Thoracic aorta (tissue), 2 donors: ENCODE measurements at places on chromosomes 1 and 21. TPM values are rescaled to one million over a fixed set of nuclear protein-coding genes. Genes with fewer than 3 reads are reported as not detected.

Gene OR2T33
- not detected for total RNA-seq

GRCh38 chr1:154943649-154944400, 7.3 kb upstream of the PMVK start:
- no peak for DNase-seq

DNA sequence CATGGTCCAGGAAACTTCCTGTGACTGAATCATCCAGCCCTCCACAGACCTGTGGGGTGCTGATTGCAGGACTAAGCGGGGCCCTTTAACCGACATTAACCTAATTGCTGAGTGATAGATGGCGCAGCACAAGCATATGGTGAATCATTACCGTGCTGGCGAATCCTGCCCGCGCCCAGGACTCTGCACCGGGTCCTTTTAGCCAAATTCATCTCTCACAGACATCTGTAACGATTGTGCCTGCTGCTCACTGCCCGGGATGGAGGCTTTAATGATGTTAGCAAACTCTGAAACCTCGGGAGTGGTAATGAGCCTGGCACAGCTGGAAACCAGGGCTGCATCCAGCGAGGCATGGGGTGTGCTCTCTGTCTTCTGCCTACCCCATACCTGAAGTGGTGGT, 147.3 kb upstream of the CD34 start:
- no peak for DNase-seq

DNA sequence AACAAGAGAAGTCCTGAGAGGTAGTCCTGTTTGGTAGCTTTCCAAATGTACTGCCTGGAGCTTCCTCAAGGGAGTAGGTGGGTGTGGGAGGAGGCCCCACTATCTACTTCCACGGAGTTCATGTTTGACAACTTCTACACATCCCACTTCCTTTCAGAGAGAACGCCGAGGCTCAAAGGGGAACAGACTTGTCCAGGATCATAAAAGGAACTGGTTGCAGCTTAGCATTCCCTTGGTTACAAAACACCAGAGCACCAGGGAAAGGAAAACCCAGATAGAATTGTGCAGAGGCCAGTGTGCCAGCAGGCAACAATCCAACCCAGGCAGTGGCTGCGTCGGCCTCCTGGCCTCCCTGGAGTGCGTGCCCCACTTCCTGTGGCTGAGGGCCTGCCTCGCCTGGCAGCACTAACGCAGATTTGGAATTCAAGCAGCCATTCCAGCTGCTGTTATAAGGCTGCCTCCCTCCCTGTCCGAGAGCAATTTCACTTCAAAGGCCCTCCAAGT, 4.2 kb upstream of the RAP1GAP start:
- DNase-seq, result no peak

DNA sequence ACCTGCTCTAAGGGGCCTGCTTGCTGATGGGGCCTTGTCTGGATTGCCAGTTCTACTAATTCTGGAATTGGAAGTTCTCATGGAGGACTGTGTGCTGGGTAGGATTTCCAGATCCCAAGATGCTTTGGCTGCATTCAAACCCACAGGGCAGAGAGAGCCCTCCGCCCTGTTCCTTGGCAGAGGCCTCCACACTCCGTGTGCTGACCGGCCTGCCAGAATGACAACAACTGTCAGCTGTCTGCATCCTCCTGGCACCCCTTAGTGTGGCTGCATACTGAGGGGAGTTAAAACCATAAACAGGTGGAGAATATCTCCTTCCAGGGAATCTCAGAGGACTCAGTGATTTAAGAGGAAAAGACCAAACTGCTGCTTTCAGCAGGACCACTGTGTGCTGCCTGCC, 60.7 kb downstream of the ADARB1 start:
- no peak for DNase-seq

- no peak for DNase-seq
Observed at GRCh38 chr21:45258466-45258865, 29.2 kb downstream of the POFUT2 start.

GRCh38 chr21:10430005-10430404, 91.4 kb upstream of the TPTE start:
- no peak for DNase-seq

GRCh38 chr1:213457733-213458132, 406.7 kb downstream of the RPS6KC1 start:
- no peak for DNase-seq

Gene ERICH3
- not detected for total RNA-seq

GRCh38 chr1:166915042-166915441, 39.0 kb upstream of the TADA1 start:
- no peak for DNase-seq

- DNase-seq, result no peak
Observed at GRCh38 chr1:237756304-237756967, 134.3 kb downstream of the ZP4 start.

- DNase-seq, result no peak
Observed at GRCh38 chr1:39701049-39701439, 9.8 kb upstream of the HPCAL4 start.

DNA sequence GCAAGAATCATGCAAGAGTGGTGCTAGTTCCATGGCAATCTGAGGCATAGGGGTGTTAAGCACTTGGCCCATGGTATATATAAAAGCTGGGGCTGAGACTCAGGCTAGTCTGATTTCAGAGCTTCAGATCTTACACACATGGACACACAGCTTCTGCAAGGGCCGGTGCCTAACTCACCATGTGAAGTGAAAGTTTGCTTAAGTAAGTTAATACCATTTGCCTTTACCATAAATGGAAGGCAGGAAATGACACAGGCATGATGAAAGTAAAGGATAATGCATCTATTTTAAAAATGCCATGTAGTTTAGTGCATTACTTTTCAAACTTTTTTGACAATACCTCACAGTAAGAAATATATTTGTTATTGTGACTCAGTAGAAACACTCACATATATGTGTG, 122.6 kb downstream of the KCNJ6 start:
- DNase-seq, result no peak

Gene EXO1
- 0.42 TPM for total RNA-seq

Gene NPHP4
- total RNA-seq, result 15.1 TPM

DNA sequence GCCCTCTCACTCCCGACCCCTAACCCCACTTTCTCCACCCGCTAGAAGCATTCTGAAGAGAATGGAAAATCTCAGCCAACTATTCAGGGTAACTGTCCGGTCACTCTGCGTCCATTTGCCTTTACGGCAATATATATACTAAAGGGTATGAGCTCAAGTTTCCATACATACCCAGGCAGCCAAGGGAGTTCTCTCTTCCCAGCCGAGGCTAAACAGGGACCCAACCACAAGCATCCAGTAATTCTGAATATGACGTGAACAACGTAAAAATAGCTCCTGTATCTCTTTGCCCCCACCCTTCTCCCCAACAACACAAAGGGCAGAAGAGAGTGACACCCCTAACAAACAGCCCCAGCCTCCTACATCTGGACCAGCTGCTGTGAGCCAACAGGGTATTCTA, 67.7 kb downstream of the SSBP3 start:
- DNase-seq, result no peak

DNA sequence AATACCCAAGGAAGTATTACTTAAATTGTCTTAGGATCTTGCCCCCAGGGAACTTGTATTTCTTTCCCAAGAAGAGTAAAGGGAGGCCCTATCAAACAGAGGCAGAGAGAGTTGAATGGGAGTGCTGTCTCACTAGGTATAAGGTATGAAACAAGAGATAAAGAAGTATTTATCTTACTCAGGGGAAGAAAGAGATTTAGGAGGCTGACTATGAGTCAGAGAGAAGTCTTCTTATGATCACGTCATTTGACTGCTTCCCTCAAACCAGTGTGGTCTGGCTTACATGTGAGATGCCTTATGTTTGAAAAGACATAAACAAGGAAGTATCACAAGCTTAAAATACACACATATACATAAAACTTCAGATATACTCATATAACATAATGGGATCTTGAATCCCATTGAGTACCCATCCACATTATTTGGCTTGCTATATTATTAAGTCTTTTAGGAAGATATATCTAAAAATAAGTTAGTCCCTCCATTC, 29.6 kb downstream of the DUSP10 start:
- DNase-seq, result no peak

DNA sequence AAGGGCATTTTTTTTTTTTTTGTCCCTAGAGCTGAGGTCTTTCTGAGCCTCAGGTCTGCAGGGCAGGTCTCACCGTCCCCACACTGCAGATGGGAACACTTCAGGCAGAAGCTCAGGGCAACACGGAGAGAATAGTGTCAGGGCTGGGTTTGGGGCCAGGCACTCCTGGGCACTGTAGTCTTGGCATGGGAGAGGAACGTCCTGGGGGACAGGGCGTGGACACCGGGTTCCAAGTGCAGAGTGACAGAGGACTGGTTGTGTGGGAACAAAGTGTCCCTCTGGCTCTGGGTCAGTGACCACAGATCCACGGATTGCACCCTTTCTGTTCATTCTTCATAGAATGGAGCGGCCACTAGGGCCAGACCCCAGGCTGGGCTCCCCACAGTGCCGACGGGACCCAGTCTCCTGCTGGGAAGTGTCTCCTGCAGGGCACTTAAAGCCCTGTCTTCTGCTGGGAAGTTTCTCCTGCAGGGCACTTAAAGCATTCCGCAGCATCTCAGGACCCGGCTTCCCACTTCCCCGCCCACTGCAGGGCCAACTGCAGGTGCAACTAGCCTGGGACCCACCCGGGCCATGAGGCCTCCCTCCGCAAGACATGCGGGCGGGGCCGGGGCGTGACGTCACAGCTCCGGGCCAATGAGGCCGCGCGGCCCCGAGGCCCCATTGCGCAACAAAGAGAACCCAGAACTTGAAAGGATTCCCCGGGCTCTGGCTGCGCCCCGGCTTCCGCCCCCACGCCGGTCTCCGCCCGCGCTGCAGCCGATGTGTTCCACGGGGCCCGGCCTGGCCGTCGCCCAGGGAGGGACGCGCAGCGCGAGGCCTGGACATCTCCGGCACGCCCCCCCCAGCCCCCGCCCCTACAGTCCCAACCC, 1.2 kb downstream of the GPR153 start:
- peak; percentile 25 for DNase-seq

GRCh38 chr1:94013367-94013878, 104.2 kb upstream of the GCLM start:
- no peak for DNase-seq

Gene ADAM15
- total RNA-seq, result 144 TPM

Gene ACTL8
- total RNA-seq, result not detected

Gene NOTCH2
- total RNA-seq, result 171 TPM

DNA sequence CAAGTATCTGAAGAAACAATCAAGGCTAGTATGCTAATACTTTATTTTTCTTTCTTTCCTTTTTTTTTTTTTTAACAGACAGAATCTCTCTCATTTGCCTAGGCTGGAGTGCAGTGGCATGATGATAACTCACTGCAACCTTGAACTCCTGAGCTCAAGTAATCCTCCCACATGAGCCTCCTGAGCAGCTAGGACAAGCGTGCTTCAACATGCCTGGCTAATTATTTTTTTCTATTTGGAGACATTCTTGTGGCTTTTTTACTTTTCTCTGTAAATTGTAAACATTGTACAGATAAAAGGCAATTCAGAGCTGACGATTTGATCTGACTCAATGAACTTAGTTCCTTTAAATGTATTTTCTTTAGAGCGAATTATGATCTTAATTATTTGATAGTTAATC, 41.4 kb downstream of the CCDC18 start:
- no peak for DNase-seq

Gene TMPRSS15
- not detected for total RNA-seq

- DNase-seq, result no peak
Observed at GRCh38 chr1:229883504-229884200, 183.4 kb upstream of the GALNT2 start.

DNA sequence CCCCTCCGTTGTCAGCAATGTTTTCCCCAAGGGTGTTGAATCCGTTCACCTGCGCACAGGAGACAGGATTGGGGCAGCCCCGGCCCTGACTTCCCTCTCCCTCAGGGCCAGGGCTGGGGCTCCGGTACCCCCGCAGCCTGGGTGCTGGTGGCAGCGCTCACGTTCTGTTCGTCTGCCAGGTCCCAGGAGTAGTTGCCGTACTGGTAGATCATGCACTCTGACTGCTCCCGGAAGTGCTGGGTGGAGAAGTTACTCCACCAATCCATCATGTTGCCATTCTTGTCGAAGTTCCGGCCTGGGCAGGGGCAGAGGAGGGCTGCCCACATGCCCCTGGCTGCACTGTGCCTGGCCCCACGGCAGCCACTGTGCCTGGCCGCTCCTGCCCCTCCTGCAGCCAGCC, 6.1 kb downstream of the PRXL2B start:
- DNase-seq, result no peak

DNA sequence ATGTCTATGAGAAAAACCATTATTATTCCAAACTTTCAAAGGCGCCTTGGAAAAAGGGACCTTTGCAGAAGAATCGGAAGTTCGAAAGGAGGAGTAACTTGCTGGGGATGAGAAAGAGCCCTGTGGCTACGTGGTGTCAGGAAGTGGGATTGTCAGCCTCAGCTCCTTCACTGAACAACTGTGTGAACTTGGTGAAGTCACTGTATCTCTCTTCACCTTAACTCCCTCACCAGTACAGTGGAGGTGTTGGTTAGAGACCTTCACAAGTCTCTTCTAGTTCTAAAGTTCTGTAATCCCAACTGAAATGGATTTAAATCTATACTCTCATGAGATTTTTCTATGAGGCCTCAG, 285.6 kb downstream of the CACNA1E start:
- no peak for DNase-seq

DNA sequence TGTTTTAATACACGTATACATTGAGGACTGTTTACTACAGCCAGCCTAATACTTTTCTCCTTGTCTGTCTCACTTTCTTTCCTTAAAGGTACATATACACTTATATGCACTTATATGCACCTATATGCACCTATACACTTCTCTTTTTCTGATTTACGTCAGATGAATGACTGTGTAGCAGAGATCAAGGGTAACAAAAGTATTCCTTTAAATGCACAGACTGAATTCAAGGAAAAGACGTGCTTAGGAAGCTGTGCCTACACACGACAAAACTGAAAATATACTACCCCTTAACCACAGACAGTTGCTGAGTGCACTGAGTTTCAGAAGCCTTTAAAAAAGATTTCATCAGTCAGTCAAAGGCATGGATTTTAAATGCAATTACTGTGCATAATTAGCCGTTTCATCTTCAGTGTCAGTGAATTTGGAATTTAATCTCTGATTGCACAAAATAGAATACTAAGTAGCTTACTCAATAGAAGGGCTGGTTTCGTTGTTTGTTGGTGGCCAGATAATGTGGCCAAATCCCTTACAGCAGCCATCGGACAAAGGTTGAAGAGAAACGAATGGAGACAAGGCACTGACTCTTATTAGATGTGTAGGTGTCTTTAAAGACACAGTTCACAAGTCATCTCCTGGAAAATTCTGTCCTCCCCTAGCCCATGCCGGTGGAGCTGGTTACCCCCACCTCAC, 38.3 kb upstream of the TARBP1 start:
- DNase-seq, result no peak

Gene FMN2
- total RNA-seq, result 0.71 TPM

Gene MAP1LC3C
- not detected for total RNA-seq

DNA sequence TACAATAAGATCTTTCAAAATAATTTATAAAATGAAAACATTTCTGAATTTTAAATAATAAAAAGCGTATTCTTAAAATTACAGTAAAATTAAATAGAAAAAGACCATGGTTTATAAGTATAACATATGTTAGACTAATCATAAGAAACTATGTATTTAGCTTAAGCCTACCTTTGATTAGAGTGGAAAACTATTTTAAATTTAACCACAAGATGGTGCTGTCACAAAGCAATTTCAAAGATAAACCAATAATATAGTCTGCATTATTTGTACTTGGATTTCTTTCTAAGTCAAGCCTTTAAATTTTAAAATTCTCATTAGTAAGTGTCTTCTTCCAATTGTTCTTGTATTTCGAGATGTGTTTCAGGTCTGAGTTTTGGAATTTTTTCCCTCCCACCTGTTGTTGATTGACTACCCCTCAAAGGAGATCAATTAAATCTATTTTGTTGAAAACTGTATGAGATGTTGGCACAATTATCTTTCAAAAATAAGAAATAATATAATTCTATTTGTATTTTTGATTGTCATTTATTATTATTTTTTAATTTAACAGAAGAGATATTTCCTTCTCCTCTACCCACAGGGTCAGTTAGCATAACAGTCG, 459.8 kb downstream of the KCNT2 start:
- no peak for DNase-seq
